Kidney epithelial cell (primary cell): ENCODE measurements at places on chromosomes 1 and 21.

GRCh38 chr1:154186177-154186576 is 5.7 kb downstream of the TPM3 start:
- DNase-seq: no peak

DNA sequence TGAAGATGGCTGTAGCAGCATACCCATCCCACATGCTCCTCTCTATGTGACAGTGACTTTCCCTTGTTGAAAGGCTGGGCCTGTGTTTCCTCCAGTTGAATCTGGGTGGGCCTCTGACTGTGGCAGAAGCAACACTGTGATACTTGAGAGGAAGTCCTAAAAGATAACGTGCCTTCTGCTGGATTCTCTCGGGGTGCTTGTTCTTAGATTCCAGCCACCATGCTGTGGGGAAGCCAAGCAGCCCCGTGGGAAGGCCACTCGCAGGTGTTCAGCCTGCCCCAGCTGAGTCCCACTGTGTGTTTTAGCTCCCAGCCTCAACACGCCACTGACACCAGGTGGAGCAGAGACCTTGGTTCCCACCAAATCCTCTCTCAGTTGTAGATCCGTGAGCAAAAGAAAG is 31.5 kb downstream of the TRAPPC10 start:
- DNase-seq: no peak

GRCh38 chr1:222955964-222956363 is 141.1 kb downstream of the DISP1 start:
- DNase-seq: no peak

DNA sequence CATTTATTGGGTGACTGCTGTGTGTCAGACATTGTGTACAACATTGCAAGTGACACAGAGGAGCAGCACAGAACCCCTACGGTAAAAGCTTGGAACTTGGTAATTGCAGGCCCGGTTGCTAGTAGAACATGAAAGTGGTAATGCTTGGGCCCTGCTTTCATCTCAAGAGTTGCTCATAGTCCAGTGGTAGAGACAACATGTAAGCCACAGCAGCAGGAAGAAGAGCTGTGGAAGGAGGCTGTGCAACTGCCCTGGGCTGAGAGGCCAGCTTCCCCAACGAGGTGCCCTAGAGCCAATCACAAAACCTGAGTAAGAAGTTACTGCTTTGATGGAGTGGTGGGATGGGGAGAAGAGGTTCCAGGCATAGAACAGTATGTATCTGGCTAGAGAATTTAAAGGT is 18.4 kb downstream of the CNIH4 start:
- DNase-seq: no peak

- DNase-seq: no peak
These were observed 97.4 kb upstream of the DUSP10 start for GRCh38 chr1:221839321-221839720.

DNA sequence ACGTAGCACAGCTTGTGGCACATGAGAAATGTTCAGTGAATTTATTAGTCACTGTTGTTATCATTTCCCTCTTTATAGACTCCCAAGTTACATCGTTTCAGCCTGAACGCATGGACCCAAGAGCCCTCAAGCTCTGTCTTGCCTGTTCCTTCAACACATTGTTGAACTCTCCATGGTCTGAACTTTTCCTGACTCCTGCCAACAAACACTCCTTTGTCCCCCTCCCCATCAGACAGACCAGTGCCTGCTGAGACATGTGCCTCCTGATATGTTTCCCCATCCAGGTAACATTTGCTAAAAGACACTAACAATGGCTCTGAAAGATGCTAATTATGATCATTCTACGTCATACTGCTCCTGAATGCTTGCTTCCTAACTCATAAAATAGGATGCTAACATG is 108.7 kb upstream of the NFIA start:
- DNase-seq: no peak

GRCh38 chr1:87130438-87130837 is 198.2 kb upstream of the LMO4 start:
- DNase-seq: no peak

DNA sequence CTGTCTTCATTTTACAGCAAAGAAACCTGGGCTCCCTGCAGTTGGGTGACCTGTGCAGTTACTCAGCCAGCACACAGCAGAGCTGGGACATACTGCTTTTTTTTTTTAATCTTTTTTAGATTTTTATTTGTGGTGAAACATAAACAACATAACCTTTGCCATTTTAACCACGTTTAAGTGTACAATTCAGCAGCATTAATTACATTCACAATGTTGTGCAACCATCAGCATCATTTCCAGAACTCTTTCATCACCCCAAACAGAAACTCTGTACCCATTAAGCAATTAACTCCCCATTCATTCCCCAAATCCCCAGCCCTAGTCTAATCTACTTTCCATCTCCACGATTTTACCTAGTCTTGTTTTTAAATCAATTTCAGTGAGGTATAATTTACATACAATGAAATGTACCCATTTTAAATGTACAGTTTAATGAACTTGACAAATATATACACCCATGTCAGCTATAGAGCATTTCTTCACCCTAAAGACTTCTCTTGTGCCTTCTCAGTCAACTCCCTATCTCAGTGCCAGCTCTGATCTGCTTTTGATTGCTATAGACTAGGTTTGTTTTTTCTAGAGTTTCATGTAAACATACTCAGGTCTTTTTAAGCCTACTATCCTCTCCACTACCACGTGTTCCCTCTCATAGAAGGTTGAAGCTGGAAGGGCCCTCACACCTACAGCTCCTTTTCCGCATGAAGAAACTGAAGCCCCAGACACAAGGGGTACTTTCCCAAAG is 37.8 kb upstream of the C8B start:
- DNase-seq: no peak

GRCh38 chr1:12344596-12345349 is 114.9 kb downstream of the VPS13D start:
- DNase-seq: no peak

GRCh38 chr1:56433056-56433577 is 146.2 kb downstream of the PLPP3 start:
- DNase-seq: no peak

GRCh38 chr1:97668945-97669344 is 251.9 kb downstream of the DPYD start:
- DNase-seq: no peak

DNA sequence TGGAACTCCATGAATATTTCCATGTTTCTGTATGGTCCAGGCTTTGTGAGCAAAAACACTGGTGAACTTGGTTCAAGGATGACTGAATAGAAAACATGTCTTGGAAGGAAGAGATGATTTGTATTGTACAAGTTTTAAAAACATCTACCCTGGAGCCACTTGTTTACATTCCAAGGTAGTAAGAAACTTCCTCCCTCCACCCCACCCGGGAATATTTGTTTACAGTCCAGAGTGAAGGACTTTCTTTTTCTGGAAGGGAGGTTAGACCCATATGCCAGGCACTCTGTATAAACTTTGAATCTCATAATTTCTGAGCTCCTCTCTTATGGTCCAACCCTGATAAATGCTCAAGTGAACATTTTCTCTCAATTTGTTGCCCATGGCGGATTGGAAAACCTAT is 323.3 kb upstream of the LYPLAL1 start:
- no peak for DNase-seq

- DNase-seq: no peak
These were observed at the start of gene TMEM54 for GRCh38 chr1:32900956-32901822. Gene TMEM54 (minus strand): TSS chr1:32901389. CDS start chr1:32901238, 151 bp downstream.

DNA sequence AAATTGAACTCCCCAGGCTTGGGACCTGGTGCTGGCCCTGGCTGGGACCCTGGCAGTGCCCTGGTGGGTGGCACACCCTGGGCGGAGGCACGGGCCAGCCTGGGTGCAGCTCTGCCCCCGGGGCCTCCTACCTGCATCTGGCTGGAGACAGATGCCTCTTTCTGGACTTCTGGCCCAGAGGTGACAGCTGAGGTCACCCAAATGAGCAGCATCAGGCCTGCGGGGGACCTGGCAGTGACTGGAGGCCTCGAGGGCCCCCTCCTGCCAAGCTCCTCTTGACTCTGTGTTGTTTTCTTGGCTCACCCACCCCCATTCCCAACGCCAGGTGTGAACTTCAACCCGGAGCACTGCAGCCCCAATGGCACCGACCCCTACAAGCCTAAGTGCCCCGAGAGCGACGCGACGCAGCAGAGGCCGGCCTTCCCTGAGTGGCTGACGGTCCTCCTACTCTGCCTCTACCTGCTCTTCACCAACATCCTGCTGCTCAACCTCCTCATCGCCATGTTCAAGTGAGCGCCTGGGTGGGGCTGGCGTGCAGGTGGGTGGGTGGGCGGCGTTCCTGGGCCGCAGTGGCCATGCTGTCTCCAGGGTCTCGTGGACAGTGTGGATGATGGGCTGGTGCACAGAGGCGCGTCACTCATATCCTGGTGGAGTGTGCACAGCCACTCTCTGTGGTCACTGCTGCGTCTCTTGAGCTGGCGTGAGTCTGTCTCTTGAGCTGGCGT is 41.6 kb upstream of the LRRC3 start:
- no peak for DNase-seq
